Esophagus muscularis mucosa (tissue), 4 donors: ENCODE measurements at places on chromosomes 3 and 15. TPM values are rescaled to one million over a fixed set of nuclear protein-coding genes. Genes with fewer than 3 reads are reported as not detected.

- DNase-seq: peak; percentile 84
- H3K4me3 ChIP-seq: no peak overlapping the region
- peaks cover 15% of the 10 kb centered on the region for H3K27me3 ChIP-seq
- peaks cover 3% of the 10 kb centered on the region for H3K4me1 ChIP-seq
Observed at GRCh38 chr3:127252446-127252845, 35.4 kb downstream of the PRR20G start.

- H3K27me3 ChIP-seq: no peaks in the 10 kb centered on the region
- no peaks in the 10 kb centered on the region for H3K36me3 ChIP-seq
- H3K4me1 ChIP-seq: no peaks in the 10 kb centered on the region
Observed at GRCh38 chr3:118544458-118544857, 490.2 kb downstream of the IGSF11 start.

- no peak overlapping the region for H3K4me3 ChIP-seq
- no peaks in the 10 kb centered on the region for H3K27me3 ChIP-seq
- no peak for DNase-seq
- H3K27ac ChIP-seq: peak overlapping the region; percentile 79
Observed at GRCh38 chr3:58063022-58063815, 55.0 kb downstream of the FLNB start.

DNA sequence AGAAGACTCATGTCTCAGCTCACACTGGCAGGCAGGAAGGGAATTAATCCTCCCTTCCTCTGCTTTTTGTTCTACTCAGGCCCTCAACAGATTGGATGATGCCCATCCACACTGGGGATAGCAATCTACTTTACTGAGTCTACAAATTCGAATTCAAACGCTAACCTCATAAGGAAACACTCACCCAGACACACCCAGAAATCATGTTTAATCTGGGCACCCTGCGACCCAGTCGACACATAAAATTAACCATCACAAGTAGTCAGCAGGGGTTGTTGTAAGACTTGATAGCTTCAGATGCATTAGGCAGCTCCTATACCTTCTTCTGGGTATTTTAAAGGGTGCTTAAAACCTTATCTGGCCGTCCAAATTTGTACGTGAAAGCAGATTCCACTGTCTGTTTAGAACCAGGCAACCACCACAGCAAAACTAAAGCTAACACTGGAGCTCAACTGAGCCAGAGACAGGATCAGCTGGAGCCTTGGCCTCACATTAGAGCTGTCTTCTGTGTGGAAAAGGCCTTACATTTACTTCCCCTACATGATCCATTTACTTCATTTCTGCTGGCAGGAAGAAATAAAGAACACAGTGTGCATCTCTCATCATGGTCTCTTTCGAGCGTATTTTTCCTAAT, 407.3 kb upstream of the PPP2R3A start:
- H3K36me3 ChIP-seq: no peaks in the 10 kb centered on the region
- H3K4me3 ChIP-seq: no peak overlapping the region
- H3K4me1 ChIP-seq: no peaks in the 10 kb centered on the region
- peak; percentile 81 for DNase-seq
- no peaks in the 10 kb centered on the region for H3K27me3 ChIP-seq

- H3K4me3 ChIP-seq: no peak overlapping the region
- DNase-seq: no peak
- no peaks in the 10 kb centered on the region for H3K4me1 ChIP-seq
- H3K27ac ChIP-seq: no peak overlapping the region
Observed at GRCh38 chr3:101010296-101010695, 17.1 kb upstream of the ABI3BP start.

- no peaks in the 10 kb centered on the region for H3K4me1 ChIP-seq
- H3K36me3 ChIP-seq: no peaks in the 10 kb centered on the region
- no peak overlapping the region for H3K4me3 ChIP-seq
Observed at GRCh38 chr3:167491621-167492020, 17.8 kb upstream of the SERPINI2 start.

DNA sequence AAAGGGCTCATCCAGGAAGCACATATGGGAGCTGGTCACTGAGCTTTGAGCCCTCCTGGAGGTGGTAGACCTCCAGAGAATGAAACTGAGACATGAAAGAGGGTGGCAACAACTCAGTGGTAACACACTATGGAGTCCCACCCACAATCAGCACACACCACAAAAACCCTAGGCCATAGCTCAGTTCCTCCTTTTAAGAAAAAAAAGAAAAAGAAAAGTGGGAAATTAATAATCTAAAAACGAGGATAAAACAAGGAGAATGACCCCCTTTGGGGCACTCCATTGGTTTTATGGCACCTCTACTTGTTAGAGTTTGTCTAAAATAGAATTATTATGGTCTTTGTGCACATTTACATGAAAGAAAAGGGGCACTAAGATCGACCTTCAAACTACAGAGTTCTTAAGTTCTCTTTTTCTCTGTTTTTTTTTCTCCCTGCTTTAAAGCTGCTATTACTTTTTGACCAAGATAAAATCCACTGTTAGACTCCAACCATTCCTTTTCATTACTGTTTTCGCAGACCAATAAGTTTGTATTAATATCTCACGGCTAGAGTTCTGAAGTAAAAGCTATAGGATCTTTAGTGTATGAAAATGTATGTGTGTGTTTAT, 40.2 kb upstream of the ZBTB20 start:
- no peaks in the 10 kb centered on the region for H3K4me1 ChIP-seq
- no peaks in the 10 kb centered on the region for H3K27me3 ChIP-seq
- H3K4me3 ChIP-seq: no peak overlapping the region
- no peak overlapping the region for H3K27ac ChIP-seq
- no peak for DNase-seq
- H3K36me3 ChIP-seq: no peaks in the 10 kb centered on the region

DNA sequence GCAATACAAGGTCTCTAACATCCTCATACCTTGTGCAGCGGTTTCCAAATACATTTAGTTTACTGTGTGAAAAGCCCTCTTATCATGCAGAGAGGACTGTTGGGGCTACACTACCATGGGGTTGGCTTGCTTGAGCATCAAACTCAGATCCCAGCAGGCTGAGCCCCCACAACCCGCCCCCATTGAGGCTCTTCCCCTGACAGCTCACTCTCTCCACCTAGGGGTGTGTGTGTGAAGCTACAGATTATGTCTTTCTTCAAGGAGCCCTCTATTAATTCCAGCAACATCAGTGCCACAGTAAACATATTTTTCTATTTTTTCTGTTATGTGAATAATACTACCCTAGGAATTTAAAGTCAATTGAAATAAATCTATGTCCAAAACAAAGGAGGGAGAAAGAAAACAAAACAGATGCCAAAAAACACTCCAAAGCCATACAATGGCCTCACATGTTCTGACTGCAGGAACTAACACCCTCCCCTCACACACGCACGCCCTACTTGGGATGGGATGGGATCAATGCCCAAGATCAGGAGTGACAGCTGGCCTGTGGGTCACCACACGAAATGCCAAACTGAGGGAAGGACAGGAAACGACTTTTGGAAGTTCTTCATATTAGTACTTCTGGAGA, 14.7 kb downstream of the TM4SF4 start:
- H3K27me3 ChIP-seq: no peaks in the 10 kb centered on the region
- no peak for DNase-seq
- no peak overlapping the region for H3K4me3 ChIP-seq

The BOC gene
- total RNA-seq: 90.7 TPM

The PTPN23 gene
- total RNA-seq: 16.9 TPM

The UBE2E2 gene
- 122 TPM for total RNA-seq

The CPN2 gene
- not detected for total RNA-seq
